ENCODE measurements at places on chromosomes 6 and 20. TPM values are rescaled to one million over a fixed set of nuclear protein-coding genes. Genes with fewer than 3 reads are reported as not detected.

The ASIP gene
- not detected for total RNA-seq

The SYNDIG1 gene
- total RNA-seq, result 1.8 TPM

The MCHR2 gene
- total RNA-seq, result not detected

The FAM120B gene
- total RNA-seq, result 17.6 TPM

The RIPOR3 gene
- 13.7 TPM for total RNA-seq

The KCNS1 gene
- not detected for total RNA-seq

The CENPW gene
- 2.2 TPM for total RNA-seq

The CCN5 gene
- 5.0 TPM for total RNA-seq

The SYNCRIP gene
- total RNA-seq, result 63.4 TPM

The HSPA1L gene
- 0.78 TPM for total RNA-seq

The CCM2L gene
- 0.13 TPM for total RNA-seq

The PRSS16 gene
- 0.39 TPM for total RNA-seq

The PI3 gene
- not detected for total RNA-seq

The PNLDC1 gene
- not detected for total RNA-seq

The CDH26 gene
- not detected for total RNA-seq

The CTNNBL1 gene
- 24.3 TPM for total RNA-seq

The ISM1 gene
- total RNA-seq, result 0.26 TPM

The SSTR4 gene
- not detected for total RNA-seq

The SRMS gene
- not detected for total RNA-seq

The FAM229B gene
- 4.7 TPM for total RNA-seq

The TNNC2 gene
- not detected for total RNA-seq

All from epithelial cell of alveolus of lung (primary cell).